ENCODE measurements at places on chromosomes 1 and 21.

DNA sequence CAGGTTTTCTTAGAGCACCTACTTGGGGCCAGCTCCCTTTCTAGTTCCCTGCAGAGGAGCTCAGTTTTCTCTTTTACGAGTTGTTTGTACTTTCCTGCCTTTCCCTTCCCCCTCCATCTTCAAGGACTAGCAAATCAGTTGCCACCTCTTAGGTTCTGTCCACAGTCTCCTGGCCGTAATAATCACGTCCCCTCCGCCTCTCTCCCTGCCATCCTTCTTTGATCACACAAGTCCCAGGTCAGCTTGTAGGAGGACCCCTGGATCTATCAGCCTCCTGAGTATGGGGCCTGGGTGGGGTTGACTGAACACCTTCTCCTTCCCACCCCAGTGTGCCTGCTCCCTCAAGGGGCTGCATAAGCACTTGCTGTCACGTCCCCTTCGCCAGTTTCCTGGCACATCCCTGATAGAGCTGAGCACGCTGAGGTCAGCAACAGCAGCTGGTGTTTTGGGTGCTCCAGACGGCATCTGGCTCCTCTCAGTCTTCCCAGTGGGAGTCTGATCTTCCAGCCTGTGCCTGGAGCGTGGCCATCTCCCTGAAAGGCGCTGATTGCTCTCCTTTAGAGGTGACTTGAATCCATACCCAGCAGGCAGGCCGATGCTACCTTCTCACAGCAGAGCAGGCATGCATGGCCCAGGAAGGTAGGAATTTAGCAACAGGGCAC, 216.1 kb upstream of the TMEM51 start:
- DNase-seq, result no peak

- DNase-seq, result no peak
These were observed 962.0 kb downstream of the PLA2G4A start for GRCh38 chr1:187790724-187791123.

DNA sequence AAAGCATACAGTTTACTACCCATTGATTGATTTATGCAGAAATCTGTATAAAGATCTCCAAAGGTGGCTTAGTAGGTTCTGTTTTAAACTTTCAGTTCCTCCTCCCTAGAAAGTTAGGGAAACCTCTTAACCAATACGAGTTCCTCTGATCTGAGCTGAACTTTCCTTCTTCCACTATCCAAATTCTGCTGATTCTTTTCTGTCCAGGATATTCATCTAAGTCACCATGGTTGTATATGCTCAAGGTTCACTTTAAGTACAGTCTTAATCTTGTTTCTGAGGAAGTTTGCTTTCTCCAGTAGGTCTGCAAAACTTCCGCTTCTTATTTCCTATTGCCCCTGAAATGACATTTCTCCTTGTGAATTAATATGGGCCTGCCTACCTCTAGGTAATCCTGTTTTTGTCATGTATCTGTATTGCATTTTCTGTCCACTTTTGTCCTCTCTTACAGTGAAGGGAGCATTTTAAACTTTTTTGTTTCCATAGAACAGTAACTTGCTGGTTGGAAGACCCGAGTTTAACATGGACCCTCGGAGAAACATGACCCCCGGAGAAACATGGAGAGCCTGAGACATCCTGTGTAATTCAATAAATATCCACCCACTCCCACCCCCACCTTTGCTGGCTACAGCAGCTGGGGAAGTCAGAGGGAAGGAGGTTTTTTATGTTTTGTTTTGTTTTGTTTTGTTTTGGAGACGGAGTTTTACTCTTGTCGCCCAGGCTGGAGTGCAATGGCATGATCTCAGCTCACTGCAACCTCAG, 16.7 kb upstream of the TUT4 start:
- no peak for DNase-seq

- DNase-seq, result no peak
These were observed 80.1 kb upstream of the PUM1 start for GRCh38 chr1:31145648-31146047.

- DNase-seq, result no peak
These were observed 659 bp downstream of the FAF1 start for GRCh38 chr1:50959303-50959912.

- no peak for DNase-seq
These were observed 75.0 kb downstream of the PBX1 start for GRCh38 chr1:164633997-164634396.

GRCh38 chr1:24191860-24192259, 4.8 kb upstream of the IFNLR1 start:
- DNase-seq, result no peak

DNA sequence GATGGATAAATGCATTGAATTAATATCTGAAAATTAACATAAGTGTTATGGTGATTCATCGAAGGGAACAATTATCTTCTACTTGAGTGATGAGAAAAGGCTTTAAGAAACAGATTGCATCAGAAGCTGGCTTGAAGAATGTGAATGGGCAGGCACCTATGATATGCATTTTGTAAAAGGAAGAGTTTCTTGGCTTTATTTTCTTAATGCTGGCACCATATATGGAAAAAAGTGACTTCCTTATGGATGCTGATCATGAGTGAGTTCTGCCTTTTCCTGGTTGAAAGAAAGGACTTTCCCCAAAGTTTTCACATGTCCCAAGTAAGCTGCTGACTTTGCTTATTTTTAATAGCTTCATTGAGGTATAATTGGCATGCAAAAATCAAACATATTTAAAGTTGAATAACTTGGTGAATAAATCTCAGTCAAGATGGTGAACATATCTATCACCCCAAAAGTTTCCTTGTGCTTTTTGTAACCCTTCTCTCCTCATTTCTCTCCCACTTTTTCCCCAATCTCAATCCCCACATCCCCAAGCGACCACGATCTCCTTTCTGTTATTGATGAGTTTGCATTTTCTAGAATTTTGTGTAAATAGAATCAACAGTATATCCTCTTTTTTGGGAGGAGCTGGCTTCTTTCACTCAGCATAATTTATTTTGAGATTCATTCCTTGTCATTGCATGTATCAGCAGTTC, 74.2 kb downstream of the SPATA46 start:
- no peak for DNase-seq

GRCh38 chr1:109628540-109629321, 9.1 kb downstream of the AMPD2 start:
- no peak for DNase-seq

GRCh38 chr21:46598581-46599572, 6.0 kb downstream of the S100B start:
- DNase-seq, result no peak

DNA sequence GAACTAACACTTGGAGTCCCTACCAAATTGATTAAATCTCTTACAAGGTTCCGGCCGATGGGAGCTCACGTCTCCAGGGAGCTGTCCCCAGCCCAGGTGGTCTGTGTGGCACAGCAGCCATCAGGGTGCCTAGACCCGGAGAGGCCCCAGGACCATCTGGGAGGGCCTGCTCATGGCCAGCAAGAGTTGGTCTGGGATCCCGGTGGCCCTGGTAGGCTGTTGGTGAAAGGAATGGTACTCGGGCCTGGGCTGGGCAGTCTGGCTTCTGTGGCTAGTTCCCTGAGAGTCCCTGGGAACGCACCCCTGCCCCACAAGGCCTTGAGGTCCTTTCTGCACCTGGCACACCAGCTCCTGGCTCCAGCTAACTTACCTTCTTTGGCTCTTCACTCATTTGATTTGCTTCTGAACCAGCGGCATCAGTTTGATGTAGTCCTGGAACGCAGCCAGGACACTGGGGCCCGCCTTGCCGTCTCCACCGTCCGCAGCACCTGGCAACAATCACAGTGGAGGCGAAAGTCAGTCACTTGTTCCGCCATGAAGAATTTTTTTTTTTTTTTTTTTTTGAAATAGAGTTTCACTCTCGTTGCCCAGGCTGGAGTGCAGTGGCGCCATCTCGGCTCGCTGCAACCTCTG, 62.5 kb downstream of the SCCPDH start:
- no peak for DNase-seq

GRCh38 chr1:76759171-76759860, 108.0 kb upstream of the ST6GALNAC5 start:
- DNase-seq, result no peak

- DNase-seq, result no peak
These were observed 5.4 kb downstream of the FOXO6 start for GRCh38 chr1:41366455-41367287.

DNA sequence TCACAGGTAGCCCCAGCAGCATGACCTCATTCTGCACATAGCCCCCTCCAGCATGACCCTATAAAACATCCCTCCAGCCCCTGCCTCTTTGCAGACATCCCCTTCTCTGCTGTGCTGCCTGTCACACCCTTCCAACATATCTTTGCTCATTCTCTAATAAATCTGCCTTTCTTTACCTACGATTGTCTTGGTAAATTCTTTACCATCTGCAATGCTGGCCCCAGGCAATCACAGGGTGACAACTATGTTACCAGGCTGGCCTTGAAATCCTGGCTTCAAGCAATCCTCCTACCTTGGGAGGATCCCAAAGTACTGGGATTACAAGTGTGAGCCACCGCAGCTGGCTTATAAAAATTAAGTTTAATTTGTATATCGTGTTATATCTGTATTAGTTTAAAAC, 134.5 kb downstream of the VAV3 start:
- no peak for DNase-seq

- DNase-seq, result no peak
These were observed 24.8 kb upstream of the RGS18 start for GRCh38 chr1:192133350-192133926.

- no peak for DNase-seq
These were observed 68.6 kb downstream of the SIPA1L2 start for GRCh38 chr1:232561381-232561780.

GRCh38 chr1:232891071-232891470, 59.3 kb upstream of the NTPCR start:
- DNase-seq, result no peak

GRCh38 chr1:228297822-228298221, 90.0 kb downstream of the OBSCN start:
- DNase-seq, result no peak

GRCh38 chr1:33944846-33945245, 81.0 kb downstream of the HMGB4 start:
- DNase-seq, result no peak

GRCh38 chr1:58308206-58308605, 238.3 kb downstream of the OMA1 start:
- DNase-seq, result no peak

DNA sequence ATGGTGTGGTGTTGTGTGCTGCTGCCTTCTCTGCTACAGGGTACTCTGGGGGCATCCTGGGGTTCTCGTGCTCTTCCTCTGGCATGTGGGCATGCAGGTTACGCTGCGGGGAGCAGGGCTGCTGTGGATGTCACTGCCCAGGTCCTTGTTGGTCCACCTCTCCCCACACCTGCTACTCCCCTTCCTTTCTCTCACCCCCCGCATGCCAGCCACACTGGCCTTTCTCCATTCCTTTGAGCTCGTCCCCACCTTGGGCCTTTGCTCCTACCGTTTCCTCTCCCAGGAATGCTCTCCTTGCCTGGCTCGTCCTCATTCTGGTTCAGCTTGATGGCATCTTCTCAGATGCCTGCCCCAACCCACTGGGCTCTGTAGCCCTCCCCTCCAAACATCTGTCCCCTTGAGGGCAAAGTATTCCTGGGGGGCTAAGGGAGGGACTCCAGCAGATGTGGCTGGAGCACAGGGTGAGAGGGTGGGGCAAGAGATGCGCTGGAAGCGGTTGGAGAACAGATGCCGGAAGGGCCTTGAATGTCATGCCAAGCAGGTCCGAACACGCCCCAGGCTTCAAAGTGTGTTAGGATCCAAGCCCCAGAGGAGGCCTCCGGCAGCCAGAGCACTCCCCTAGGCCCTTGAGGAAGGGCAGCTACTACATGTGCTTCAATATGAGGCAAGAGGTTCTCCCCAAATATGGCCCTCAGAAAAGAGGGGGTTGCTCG, 23.4 kb downstream of the DMRTB1 start:
- DNase-seq, result no peak

DNA sequence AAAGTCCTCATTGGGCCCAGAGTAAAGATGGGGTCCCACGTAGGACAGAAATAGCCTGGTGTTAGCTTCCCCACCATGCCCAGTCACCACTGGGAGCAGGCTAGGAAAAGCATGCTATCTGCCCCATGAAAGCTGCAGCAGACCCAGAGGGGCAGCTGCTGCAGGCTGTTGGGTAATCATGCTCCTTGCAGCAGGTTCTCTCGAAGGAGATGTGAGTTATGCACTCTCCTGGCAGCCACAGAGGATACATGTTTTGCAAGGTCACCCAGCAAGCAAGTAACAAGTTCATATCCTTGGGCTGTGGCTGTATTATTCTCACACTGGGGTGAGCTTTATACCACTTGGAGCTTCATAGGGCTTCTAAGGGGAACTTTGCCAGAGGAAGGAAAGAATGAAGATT, 9.1 kb upstream of the HEYL start:
- no peak for DNase-seq

DNA sequence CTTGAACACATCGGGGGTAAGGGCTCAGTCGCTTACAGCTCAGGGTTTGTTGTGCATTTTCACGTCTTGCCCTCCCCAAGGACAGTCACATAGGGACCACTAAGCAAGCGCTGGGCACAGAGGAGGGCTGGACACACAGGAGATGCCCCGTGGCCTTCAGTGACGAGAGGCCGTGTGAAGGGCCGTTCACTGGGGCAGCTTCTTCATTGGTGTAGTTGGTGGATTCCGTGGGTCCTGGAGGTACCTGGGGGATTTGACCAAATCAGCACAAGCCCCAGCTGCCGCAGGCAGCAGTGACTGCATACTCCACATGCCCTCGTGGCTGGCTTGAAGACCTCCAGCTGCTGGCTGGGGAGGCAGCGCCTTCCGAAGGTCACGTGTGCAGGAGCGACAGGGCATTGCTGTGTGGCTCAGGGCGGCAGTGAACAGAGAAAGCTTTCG, 100.8 kb upstream of the C1orf174 start:
- no peak for DNase-seq

DNA sequence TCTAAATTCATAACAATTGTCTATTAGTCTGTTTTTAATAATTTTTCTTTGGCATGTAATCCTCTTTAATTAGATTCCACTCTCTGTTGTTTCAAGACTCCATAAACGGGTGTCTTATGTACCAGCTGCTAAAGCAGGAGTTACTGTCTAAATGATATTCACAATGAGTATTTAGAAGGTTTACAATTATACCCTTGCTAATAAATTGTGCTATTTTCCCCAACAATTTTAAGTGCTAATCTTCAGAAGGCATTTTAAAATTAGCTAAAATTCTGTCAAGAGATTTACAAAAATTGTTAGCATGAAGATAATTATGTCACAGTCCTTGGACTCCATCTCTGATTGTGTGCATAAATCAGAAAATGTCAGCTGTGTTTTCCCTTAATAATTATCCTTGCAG, 83.7 kb downstream of the DPYD start:
- DNase-seq, result no peak

DNA sequence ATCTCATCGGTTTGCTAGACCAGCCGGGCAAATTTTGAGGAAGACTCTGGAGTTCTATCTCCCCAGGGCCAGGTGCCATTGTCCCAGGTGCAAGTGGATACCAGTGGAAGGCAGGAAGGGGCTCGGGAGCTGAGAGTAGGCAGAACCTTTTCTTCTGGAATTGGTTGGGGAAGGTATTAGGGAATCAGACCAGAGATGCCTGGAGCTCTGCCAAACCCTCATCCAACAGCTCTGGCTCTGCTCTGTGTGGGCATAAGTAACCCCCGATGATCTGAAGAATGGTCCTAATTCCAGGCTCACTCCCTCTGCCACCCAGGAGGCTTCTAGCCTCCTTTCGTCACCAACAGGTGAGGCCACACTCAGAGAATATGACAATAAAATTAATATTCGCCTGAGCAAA, 69.9 kb downstream of the PGBD5 start:
- DNase-seq, result no peak

- no peak for DNase-seq
These were observed 35.2 kb upstream of the SIPA1L2 start for GRCh38 chr1:232664844-232665777.

- no peak for DNase-seq
These were observed 26.9 kb upstream of the NKAIN1 start for GRCh38 chr1:31266547-31266946.

- DNase-seq, result no peak
These were observed 20.4 kb upstream of the C1orf105 start for GRCh38 chr1:172399756-172400721.
